IPS DF 6.9 (cell line): ENCODE measurements at places on chromosomes 4 and X.

DNA sequence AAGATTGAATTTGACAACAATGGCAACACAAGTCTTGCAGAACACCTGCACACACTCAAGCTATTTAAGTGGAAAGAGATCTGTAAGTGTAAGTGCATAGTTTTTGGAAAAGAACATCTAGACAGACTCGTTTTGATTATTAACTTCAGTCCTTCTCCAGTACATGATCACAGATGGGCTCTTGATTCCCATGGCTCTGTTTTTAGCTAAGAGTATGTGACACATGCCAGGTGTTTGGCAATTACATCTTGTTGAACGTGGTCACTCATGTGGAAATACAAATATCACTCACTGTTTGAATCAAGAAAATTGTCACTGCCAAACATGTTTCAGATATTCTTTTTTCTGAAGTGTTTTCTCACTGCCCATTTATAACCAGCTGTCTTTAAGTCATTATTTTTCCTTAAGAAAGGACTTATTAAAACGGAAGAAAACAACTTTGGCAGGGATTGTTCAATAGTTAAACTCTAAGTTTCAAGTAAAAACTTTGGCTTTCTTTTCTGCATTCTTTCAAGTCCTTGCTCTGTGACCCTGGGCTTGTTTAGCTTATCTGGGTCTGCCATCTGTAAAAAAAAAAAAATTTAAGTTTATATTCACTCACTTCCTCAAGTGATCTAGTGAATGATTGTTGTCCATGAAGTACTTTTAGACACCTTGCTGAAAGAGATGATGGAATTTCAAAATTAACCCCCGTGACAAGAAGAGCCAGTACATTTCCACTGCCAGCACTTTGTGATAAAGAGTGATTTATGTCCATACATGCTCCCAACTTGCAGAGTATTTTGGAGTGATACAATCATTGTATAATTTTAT, 125.4 kb downstream of the ATXN3L start:
- DNase-seq: no peak

DNA sequence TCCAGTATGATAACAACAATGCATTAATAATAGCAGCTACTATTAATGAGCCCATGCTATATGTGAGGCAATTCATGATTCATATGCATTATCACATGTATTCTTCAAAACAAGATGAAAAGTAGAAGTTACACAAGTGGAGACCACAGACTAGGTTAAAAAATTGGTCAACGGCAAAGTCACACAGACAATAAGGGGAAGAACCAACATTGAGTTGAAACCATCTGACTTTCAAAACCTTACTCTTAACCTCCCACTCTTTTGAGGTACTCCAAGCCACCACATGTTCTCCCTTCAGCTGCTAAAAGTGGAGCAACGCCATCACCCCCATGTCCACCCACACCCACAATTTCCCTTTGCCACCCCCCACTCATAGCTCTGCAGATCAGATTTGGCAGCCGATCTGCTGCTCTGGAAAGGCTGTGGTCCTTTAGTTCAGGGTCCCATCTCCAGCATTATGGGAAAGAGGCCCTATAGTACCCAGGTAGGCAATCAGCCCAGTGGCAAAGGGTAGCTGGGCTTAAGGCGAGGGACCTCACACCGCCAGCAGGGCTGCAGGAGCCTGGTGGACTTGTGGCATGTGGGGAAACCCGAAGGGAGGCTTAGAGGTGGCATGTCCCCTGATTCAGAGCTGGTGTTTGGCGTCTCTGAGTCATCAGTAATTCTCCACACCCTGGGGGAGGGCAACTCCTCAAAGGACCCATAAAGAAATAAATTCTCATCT, 33.5 kb upstream of the CYBB start:
- no peak for DNase-seq

- no peak for DNase-seq
Observed at GRCh38 chrX:151773434-151773833, 38.9 kb downstream of the CNGA2 start.

GRCh38 chr4:124939908-124940307, 227.4 kb upstream of the ANKRD50 start:
- no peak for DNase-seq

DNA sequence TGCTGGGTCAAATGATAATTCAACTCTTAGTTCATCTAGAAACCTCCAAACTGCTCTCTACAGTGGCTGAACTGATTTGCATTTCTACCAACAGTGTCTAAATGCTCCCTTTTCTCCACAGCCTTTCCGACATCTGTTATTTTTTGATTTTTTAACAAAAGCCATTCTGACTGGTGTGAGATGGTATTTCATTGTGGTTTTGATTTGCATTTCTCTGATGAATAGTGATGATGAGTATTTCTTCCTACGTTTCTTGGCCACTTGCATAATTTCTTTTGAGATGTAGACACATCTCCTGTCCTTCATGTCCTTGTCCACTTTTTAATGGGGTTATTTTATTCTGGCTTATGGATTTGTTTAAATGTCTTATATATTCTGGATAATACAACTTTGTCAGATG, 298.2 kb upstream of the ARSJ start:
- no peak for DNase-seq

- DNase-seq: no peak
Observed at GRCh38 chr4:155759372-155760252, 791 bp downstream of the GUCY1B1 start.

DNA sequence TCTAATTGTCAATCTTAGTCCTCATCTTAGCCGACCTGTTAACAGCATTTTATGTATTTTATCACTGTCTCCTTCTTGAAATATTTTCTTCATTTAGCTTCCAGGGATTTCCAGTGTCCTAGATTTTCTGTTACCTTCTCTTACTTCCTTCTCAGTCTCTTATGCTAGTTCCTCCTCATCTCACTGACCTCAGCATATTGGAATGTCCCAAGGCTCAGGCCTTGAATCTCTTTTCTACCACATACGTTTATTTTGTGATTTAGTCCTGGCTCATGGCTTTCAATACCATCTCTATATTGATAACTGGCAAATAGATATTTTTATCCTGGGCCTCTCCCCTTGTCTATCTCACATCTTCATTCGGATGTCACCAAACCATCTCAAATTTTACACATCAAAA, 61.1 kb downstream of the IQCM start:
- no peak for DNase-seq

DNA sequence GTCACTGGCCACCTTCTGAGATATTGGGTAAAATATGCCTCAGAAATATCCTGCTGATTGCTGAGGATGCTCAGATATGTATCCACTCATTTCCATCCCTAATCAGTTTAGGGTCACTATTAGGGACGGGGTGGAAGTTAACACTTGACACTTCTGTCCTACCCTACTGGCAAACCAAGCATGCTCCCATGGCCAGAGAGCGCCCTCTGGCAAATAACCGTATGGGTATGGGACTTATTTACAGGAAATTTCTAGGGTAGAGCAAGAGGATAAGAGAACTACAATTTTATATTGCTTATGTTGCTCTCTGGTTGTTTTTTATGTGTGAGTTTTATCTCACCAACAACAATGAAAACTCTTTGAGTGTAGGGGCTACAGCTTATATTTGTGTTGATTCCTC, 86.8 kb upstream of the TSPAN7 start:
- no peak for DNase-seq

- DNase-seq: no peak
Observed at GRCh38 chr4:106258145-106259045, 57.6 kb downstream of the TBCK start.

DNA sequence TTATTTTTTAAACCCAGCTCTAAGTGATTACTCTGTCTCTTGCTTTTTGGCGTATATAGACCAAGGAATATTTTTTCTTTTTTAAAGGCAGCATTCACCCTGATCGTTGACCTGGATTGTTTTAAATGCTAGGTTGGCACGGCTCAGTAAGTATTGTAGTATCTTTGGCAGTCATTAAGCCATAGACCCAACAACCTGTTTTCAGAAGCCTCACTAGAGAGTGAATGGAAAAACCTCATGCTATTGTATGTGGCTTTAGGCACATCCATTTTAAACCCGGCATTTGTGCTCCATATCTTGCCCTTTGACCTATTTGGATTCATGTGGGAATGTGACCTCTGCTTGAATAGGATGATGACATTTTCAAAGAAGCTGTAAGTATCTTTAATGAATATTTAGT, 183.9 kb downstream of the SNCA start:
- DNase-seq: no peak

DNA sequence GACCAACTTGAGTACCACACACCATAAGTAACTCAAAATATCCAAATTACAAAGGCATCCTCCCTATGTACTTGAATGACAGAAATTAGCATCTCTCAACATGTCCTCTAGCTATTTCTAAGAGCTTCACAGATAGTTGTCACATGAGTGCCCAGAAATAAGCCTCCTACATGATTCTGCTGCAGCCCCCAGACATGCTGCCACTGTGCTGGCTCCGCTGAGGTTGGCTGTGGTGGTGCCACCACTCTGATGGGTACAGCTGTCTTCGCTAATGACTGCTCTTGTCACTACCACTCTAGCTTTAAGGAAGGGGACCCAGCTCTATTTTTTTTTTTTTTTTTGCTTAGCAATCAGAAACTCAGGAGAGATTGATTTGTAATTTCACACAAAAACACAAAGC, 256.0 kb downstream of the GRXCR1 start:
- DNase-seq: no peak

DNA sequence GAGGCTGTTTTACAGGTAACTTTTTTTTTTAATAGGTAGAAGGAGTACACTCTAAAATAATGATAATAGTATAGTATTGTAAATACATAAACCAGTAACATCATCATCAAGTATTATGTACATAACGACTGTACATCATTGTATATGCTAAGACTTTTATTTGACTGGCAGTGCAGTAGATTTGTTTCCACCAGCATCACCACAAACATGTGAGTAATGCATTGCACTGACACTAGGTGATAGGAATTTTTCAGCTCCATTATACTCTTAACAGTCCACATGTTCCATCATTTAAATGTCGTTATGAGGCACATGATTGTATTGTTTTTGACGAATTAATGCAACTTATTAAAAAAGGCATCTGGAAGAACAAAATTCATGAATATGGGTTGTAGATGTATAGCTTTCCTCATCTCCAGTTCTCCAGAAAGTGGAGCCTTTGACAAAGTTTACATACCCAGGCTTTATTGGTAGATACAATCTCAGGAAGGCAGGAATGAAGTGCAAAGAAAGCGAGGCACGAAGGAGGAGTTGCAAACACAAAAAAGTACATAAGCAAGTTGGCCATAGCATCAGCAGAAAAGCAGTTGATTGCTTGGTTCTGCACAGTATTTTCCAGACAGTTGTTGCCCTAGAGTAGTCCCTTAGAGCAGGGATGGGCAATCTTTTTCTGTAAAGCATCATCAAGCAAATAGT, 336.9 kb upstream of the NR3C2 start:
- DNase-seq: no peak

DNA sequence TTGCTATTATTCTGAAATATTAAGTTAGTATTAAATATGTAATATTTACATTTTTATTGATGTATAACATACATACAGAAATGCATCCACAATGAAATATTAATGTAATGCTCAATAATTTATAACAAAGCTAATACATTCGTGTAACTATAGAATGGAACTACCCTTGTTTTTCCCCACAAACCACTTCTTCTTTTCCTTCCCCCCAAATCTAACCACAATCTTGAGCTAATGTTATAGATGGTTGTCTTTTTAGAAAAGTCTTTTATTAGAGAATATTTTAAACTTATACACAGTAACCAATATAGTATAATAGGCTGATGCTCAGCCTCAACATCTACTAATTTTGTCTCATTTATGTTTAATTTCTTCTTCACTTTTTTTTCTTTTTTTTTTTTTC, 4.5 kb upstream of the ZNF732 start:
- no peak for DNase-seq

DNA sequence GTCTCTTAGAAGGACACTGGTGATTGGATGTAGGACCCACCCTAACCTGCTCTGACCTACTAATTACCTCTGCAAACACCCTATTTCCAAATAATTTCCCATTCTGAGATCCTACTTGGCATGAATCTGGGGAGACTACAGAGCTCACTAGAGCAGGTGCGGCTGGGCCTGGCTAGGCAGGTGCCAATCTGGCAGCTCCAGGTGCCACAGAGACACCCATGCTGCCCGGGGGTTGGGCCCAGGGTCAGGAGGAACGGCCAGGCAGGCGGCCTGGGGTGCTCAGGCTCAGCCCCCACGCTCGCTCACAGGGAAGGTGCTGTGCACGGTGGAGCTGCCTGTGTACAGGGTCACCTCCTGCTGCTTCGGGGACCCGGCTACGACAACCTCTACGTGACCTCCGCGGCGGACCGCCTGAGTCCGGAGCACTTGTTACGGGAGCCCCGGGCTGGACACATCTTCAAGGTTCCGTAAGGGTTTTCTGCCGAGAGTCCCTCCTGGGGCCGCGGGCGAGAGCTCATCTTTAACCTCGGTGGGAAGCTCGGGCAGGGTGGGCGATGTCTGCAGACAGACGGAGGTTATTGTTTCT, 26.5 kb upstream of the PLCXD1 start:
- DNase-seq: no peak

DNA sequence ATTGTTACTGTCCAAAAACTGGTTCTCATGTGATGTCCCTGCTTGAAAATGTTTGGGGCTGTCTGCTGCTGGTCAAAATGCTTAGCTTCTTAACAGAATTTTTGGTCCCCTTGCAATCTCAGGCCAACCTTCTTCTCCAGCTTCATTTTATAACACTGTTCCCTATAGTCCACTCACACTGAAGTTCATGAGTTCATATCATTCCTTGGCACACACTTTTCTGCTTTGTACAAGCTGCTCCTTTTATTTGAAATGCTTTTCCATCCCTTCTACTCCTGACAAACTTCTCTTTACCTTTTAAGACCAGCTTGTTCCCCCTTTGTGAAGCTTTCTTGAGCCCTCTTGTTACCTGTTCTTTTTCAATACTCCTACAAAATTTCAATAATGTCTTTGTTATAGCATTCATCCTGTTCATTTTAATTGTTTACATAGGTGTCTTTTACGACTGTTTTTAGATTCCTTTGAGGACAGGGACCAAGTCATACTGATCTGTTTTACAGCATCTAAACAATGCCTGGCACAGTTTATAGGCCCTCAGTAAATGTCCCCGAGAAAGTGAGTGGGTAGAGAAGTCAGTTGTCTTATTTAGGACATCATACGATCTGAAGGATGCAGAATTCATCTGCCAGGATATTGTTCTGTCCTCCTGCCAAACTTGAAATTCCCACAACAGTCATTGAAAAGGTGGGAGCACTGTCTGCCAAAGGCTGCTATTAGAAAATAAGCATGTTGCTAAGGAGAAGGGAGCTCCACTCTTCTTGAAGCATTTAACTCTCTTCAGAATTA, 134.4 kb upstream of the BMPR1B start:
- no peak for DNase-seq

DNA sequence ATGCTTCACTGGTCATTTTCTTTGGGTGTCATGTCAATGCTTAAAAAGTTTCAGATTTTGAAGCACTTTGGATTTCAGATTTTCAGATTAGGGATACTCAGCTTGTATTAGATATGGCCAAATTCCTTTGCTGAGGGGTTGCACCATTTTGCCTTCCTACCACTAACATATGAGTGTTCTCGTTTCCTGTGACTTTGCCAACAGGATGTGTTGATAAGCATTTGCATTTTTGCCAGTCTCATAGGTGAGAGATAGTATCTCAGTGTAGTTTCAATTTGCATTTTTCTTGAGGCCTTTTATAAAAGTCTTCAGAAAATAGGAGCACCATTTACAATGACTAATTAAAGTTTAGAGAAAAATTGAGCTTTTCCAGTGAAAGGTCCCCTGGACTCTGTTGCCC, 71.6 kb upstream of the CLCN4 start:
- DNase-seq: no peak
